ENCODE measurements at places on chromosomes 5 and 9.

DNA sequence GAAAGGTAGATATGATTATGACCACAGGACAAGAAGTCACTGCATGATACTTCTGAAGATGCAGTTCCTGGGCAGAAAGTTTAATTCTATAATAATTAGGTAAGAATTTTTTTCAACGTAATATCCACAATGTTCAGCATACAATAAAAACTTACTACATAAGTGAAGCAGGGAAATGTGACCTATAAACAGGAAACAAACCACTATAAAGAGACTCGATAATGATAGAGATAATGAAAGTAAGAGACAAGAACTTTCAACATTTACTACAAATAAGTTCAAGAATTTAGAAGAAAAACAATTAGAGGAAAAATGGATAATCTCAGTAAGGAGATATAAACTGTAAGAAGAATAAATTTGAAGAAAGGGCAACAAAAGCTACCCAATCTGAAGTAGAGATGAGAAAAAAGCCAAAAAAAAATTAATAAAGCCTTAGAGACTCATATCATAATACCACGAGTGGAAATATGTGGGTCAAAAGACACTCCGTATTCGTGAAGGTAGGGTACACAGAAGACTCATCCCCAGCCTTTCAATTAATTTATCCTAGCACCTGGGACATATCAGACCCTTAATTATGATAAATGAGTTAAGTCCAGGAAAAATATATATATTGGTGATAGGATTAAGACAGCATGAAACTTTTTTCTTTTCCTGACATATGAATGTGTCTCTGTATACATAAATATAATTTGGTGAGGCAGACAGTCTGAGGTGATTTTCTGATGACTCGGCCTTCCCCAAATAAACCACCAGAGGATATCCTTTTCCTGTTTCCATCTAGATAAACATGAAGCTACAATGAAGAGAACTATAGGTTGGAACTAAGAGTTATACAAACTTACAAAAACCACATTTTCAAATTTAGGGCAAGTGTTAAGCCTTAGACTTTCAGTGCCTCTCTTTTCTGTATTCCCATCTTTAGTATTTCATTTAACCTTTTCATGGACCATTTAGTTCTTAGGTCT is 120.4 kb downstream of the RAPGEF6 start:
- DNase-seq: no peak

GRCh38 chr5:100900142-100900795 is 2.8 kb downstream of the ST8SIA4 start:
- DNase-seq: peak; percentile 21

- no peak for DNase-seq
These were observed 138.5 kb downstream of the MPDZ start for GRCh38 chr9:13140843-13141592.

GRCh38 chr5:123951582-123951977 is 439.6 kb downstream of the CSNK1G3 start:
- DNase-seq: no peak

DNA sequence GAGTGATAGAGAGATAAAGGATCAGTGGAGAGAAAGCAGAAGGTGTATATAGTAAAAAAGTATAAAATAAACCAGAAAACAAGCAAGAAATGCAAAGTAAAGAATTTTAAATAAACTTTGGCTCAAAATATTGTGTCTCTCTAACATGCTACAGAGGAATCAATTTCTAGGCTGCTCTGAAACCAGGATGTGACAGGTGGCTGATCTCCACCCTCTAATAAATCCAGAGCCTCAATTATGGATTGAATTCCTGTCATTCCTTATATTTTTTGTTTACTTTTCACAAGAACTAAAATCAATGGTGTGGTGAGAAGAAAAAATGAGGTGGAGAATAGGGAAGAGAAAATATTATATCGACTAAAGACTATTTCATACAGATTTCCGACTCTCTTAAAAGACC is 965.1 kb upstream of the SEMA6A start:
- DNase-seq: no peak

- no peak for DNase-seq
These were observed 3.5 kb downstream of the DMXL1 start for GRCh38 chr5:119074419-119074818.

DNA sequence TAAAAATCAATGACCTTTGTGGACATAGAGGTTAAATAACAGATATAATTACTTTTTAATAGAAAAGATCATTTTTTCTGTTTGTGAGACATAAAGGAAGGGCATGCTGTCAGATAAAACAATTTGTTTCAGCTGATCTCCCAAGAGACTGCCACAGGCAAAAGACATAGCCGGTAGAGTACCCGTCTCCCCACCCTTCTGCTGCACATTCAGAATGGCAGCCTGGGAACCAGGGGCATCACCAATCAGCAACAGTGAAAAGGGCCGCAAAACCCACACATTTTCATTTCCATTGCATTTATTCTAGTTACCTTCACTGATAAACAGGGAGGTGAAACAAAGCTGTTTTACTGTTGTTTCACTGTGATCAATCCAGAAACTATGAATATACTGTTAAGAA is 357.7 kb downstream of the ARRDC3 start:
- no peak for DNase-seq

GRCh38 chr5:165349735-165350134 is 1844.3 kb downstream of the MAT2B start:
- no peak for DNase-seq

DNA sequence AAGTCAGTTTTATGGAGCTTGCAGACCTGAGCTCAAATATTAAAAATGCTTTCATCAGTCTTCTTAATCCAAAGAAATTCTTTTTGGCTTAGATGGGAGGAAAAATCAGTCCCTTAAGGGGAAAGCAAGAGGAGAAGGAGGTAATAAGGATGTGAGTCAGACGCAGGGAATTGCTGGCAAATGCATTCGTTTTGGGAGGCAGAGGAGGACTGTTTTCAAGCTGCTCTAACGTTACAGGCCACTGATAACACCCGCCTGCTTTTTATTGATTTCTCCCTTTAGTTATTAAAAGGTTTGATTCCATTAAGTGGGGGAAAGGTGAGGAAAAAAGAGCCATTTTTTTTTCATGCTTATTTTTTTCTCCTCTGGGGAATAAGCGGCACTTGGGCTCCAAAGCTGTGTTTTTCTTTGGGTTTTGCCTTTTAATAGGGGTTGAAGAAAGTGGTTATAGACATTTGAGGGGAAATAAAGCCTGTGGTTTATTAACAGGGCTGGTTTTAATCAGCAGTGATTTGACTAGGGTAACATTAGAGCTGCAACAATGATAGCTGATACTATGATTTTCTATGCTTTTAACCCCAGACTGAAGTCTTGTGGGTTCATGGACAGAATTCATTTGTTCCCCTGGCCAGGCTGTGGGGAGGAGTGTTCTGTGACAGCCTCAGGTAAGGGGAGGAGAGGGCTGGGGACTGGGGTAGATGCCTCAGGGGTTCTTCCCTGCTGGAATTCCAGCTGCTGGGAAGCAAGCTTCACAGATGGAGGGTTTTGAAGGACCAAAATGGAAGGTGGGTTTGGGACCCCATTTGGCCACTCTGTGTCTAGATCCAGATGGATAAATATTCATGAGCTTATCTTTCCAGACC is 225.2 kb downstream of the GAS1 start:
- DNase-seq: no peak

DNA sequence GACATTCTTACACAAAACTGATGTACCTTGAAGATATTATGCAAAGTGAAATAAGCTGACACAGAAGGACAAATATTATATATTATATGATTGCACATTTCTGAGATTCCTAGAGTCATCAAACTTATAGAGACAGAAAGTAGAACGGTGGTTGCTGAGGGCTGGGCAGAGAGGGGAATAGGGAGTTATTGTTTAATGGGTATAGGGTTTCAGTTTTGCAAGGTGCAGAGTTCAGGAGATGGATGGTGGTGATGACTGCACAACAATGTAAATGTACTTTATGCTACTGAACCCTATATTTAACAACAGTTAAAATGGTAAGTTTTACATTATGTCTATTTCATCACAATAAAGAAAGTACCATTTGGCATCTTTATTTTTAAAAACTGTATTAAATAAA is 315.8 kb upstream of the POU5F2 start:
- no peak for DNase-seq

DNA sequence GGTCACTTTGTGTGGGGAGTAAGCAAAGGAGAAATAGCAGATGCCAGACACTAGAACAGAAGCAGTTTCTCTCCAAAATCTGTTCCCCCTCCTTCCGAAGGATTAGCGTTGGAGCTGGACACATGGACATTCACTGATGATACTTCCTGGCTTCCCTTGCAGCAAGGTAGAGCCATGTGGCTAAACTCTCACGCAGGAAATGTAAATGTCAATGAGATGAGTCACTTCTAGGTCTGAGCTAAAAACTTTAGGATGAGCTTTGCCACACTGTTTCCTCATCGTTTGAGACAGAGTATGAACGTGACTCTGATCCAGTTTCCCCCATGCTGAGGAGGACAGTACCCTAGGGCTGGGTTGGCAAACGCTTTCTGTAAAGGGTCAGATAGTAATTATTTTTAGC is 5.1 kb downstream of the BHMT2 start:
- no peak for DNase-seq

GRCh38 chr9:31908891-31909480 is 475.5 kb upstream of the ACO1 start:
- DNase-seq: no peak

GRCh38 chr9:16150501-16150900 is 597.7 kb downstream of the CCDC171 start:
- no peak for DNase-seq

DNA sequence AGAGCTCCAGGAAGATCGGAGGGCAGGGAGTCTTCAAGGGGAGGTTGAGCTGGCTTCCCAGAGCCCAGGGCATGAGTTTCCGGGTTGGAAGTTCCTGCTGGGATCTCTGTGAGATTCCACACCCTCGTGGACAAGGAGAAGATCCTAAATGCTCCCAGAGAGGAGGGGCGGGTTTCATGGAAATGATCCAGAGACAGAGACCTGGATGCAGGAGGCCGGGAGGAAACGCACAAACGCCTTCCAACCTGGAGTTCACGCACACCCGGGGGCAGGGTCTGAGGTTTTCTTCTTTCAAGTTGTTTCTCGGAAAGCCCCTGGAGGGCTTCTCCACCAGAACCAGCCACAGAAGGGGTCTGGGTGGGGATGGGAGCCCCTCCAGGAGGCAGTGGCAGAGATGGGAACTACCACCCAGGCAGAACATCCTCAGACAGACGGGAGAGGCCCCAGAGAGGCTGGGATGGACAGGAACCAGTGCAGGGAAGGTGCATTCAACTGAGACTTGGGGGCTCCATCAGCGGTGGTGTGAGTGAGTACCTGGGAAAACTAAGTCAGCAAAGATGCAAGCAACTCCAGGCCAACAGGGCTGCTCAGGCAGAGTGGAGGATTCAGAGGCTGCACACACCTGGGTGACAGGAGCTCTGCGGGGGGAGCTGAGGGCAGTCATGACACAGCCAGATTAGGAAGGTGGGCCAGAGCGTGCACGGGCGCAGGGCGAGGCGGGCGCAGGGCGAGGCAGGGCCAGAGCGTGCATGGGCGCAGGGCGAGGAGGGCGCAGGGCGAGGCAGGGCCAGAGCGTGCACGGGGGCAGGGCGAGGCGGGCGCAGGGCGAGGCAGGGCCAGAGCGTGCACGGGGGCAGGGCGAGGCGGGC is 52.1 kb upstream of the EXOC3 start:
- DNase-seq: peak; percentile 14

DNA sequence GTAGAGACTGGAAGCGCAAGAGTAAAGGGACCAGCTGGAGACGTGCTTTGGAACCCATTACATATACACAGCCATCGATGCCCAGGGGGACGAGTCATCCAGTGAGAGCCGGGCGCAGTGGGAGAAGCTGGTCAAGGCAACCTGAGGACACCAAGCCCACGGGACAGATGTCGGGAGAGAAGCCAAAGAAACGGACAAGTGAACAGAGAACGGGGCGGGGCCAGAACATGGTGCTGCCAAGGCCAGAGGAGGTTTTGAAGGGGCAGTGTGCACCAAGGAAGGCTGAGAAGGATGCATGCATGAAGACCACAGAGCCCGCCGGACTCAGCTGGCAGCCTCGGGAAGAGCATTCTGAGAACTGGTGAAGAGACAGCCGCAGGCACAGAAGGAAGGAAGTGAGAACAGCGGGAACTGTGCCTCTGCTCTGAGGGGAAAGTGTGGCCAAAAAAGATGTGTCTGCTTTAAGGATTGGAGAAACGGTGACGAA is 20.3 kb downstream of the CAMSAP1 start:
- no peak for DNase-seq

DNA sequence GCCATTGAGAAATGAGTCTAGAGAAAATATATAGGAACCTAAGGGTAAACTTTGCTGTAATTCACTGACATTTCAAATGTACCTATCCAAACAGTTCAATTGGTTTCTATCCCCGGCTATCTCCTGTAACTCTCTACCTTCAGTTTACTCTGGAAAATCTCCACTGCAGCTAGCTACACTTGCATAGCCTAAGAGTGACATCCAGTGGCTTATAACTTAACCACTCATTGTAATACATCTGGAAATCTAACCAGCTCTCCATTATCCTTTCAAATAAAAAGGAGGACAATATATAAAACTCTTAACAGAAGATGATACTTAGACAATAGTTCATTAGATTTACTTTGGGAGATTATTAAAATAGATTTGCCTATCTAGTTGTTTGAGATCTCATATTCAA is 35.3 kb upstream of the SPDL1 start:
- no peak for DNase-seq

- DNase-seq: no peak
These were observed 16.3 kb downstream of the KLF9 start for GRCh38 chr9:70398145-70398556.

GRCh38 chr9:3977614-3978112 is 322.2 kb downstream of the GLIS3 start:
- no peak for DNase-seq

Data from D341Med (cell line).